Mucosa of descending colon (tissue), 3 donors: ENCODE measurements at places on chromosomes 5 and 9. TPM values are rescaled to one million over a fixed set of nuclear protein-coding genes. Genes with fewer than 3 reads are reported as not detected.

Gene ACTBL2
- total RNA-seq = not detected

Gene CCNJL
- 32.7 TPM for total RNA-seq

Gene IFNA13
- not detected for total RNA-seq

Gene CORO2A
- total RNA-seq = 25.8 TPM

Gene FOCAD
- total RNA-seq = 26.6 TPM

Gene DDX4
- total RNA-seq = not detected

Gene DBH
- total RNA-seq = not detected

Gene PMPCA
- 50.7 TPM for total RNA-seq

Gene GRXCR2
- total RNA-seq = not detected

Gene SLC34A3
- not detected for total RNA-seq

- no peak for DNase-seq
Observed at GRCh38 chr5:126801992-126802294, 25.0 kb downstream of the LMNB1 start.

GRCh38 chr5:75662061-75662460 is 50.8 kb downstream of the ANKDD1B start:
- no peak for DNase-seq

DNA sequence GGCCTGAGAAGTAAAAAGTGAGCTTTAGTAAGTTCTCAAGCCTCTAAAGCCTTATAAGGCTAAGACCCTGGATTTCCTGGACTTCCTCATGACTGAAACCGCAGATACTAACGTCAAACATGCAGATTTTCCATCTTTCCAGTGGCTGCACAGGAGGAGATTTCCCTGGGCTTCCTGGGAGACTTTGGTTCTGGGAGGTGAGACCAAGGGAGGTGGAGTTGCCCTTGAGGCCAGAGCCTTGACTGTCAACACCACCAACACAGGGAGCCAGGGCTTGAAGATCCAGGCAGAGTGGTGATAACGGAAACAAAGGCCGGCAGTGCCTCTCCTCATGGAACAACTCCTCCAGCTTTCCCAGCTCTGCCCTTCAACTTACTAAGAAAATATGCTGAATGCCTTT is 144.7 kb upstream of the LRRTM2 start:
- no peak for DNase-seq

GRCh38 chr9:93024986-93025630 is 33.4 kb upstream of the SUSD3 start:
- DNase-seq = peak; percentile 43

- DNase-seq = no peak
Observed at GRCh38 chr5:14829396-14829795, 42.2 kb downstream of the ANKH start.

DNA sequence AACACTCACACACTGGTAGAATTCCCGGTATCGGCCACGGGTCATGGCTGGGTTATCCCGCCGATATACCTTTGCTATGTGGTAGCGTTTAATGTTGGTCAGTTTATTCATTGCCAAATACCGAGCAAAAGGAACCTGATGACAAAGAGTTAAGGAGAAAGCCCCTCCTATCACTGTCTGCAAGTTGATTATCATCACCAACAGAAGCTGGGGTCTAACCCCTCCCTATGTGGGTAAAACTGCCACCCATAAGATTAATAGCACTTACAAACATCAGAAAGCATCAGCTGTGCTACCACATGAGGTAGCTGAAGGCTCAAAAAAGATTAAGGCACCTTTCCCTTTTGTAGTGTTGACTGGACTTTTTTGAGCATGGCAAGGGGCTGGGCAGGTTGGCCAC is 5.6 kb upstream of the DND1 start:
- DNase-seq = no peak

- no peak for DNase-seq
Observed at GRCh38 chr5:119323601-119324000, 32.2 kb upstream of the TNFAIP8 start.

DNA sequence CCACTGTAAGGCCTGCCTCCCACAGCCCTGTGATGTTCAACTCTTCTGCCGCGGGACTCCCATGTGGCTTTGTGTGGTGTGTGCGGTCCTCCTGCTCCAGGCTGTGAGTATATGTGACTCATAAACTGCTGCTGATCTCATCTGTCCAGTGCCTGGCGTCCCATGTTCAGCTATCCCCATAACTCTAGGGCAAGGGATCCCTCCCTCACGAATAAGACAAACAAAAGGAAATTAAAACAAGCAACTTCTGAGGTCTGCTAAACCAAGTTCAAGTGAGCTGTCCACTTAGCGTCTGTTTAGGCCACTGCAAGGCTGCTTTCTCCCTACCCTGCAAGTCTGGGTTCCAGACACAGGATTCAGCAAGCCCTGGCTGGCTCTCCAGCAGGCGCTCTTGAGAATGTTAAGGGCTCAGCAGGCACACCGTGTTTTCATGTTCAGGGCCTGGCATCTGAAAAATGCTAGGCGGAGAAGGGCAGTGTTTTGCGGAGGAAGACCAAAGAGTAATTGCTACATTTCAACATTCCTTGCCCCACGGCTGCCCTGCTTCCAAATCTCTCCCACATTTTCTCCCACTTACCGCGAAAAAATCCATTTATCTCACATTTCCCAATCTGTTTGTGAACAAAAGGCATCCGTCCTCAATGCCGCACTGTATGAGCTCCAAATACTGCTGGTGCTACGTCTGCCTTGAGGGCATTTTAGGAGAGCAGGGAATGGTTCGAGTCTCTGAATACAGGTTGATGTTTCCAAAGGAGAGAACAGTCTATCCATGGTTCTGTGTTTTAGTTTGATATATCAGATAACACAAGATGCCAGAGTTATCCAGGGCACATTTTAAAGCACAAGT is 280.2 kb downstream of the SEMA5A start:
- no peak for DNase-seq

DNA sequence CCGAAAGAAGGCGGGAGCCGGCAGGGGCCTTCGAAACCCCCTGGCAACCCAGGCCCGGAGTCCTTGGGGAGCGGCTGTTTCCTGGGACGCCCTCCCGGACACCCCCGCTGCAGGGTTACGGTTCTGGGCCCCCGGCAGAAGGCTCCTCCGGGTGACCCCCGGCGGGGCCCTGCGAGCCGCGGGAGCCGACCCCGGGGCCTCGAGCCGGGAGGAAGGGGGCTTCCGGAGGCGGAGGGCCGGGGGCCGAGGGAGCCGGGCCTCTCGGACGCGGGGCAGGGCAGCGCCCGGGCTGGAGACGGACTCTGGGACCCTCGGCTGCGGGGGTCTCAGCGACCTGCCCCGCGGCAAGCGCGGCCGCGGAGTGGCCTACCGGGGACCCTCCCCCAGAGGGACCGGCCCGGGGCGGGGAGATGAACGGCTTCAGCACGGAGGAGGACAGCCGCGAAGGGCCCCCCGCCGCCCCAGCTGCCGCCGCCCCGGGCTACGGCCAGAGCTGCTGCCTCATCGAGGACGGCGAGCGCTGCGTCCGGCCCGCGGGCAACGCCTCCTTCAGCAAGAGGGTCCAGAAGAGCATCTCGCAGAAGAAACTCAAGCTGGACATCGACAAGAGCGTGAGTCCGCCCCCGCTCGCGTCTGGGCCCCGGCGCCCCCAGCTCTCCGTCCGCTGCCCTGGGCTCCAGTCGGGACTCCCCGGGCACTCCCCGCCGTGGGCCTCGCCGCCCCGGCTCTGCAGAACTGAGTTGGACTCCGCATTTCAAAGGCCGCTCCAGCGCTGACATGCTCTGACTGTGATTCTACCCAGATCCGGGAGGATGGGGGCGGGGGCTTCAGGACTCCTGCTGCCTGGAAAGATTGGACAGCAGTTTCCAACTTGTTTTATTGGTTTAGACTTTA is 645 bp downstream of the SAP30L start:
- peak; percentile 71 for DNase-seq

DNA sequence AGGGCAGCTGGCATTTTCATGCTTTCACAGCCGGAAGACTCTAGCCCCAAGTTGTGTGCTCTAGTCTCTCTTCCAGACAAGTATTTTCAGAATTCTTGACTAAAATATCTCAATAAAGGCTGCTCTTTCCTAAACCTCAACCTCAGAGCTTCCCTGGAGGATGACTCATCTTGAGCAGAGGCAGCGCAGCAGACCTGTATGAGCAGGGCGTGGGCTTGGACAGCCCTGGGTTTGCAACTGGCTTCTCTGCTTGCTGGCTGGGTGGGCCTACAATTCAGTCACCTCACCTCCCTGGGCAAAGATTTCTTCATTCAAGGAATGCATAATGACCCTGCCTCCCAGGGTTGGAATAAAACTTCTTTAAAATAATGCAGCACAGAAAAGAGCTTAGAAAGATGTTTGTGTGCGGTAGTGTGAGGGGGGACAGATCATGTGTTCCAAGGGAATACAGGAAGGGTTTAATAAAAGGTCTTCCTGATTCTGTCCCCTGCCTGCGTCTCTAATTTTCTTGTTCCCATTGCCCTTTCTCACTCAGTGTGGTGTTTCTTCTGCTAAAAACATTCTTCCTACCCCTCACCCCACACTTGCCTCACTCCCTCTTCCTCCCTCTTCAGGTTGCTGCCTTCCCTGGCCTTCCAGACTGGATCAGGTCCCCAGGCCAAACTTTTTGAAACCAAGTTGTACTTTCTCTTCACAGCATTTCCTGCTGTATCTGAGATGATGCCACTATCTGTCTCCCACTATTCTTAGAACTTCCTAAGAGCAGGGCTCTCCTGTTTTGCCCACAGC is 39.4 kb upstream of the MAP1B start:
- no peak for DNase-seq

GRCh38 chr9:81671880-81672280 is 17.5 kb downstream of the TLE1 start:
- peak; percentile 59 for DNase-seq

GRCh38 chr5:15475367-15475766 is 24.6 kb upstream of the FBXL7 start:
- no peak for DNase-seq

DNA sequence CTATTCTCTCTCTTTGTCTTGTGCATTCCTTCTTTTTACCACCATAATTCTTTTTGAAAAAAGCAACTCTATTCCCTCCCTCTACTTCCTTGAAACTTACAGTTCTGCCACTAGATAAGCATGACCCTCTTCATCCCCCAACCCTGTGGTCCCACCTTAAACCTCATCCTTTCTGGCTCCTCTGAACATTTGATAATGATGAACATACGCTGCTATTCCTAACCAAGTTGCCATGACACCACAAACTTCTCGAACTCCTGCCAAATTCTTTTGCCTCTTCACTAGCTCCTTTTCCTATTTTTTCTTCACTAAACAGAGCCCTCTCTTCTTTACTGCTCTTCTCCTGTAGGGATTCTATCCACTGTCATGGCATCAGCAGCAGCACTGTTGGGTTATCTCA is 57.1 kb downstream of the MOCS2 start:
- DNase-seq = no peak

GRCh38 chr5:99019812-99020697 is 91.2 kb upstream of the CHD1 start:
- DNase-seq = no peak

- DNase-seq = no peak
Observed at GRCh38 chr5:111997308-111997707, 240.3 kb upstream of the NREP start.

GRCh38 chr9:111036429-111036789 is 1.9 kb downstream of the LPAR1 start:
- DNase-seq = peak; percentile 81

DNA sequence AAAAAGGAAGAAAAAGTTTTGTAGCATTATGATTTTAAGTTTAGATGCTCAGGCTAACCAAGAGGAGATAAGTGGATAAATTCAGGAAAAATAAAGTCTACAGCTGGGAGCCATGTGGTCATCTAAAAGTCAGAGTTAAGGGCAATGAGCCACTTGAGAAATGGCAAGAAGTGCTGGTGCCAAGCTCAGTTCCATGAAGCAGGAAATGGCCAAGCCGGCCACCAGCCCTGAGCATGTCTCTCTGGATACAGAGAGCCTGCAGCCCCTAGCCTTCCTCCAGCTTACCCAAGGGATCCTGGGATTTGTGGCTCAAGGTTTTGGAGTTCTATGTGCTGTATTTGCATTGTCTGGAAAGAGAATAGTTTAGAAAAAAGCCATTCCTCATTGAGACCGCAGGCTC is 12.2 kb upstream of the S1PR3 start:
- DNase-seq = no peak

GRCh38 chr9:106716820-106717219 is 146.1 kb upstream of the ZNF462 start:
- no peak for DNase-seq

DNA sequence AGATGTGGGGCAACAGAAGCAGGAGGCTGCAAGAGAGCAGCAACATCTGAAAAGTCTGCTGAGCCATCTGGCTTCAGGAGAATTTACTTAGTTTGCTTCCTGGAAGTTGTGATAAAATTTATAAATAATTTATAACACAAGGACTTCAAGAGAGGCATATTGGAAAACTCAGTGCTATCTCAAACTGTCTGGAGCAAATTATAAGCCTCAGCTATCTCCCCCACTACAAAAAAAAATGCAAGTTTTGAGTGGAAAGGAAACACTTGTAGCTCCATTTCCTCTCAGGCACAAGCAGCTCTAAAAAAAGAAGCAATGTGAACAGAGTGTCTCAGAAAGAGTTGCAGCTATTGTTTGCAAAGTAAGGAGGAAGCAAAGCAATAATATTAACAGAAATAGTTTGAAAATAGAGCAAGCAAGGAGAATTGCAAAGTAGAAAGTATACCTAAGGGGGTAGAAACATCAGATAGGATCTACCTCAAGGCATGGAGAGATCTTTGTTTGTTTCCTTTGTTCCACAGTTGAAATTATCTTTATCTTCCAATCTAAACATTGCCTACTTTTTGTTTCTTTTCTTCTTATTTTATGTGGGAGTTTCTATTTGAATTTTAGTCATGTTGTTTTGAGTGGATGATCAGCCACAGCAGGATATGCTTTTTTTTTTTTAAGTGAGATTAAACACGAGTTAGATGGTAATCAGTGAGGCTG is 55.9 kb upstream of the IL6ST start:
- no peak for DNase-seq

- DNase-seq = no peak
Observed at GRCh38 chr9:93041108-93041802, 17.2 kb upstream of the SUSD3 start.

- no peak for DNase-seq
Observed at GRCh38 chr5:35664584-35664983, 46.9 kb downstream of the SPEF2 start.

- no peak for DNase-seq
Observed at GRCh38 chr9:76219560-76220151, 174.6 kb downstream of the RFK start.
